ENCODE measurements at places on chromosomes 12 and 14. TPM values are rescaled to one million over a fixed set of nuclear protein-coding genes. Genes with fewer than 3 reads are reported as not detected.

Gene INSM2
- 0.17 TPM for total RNA-seq

Gene AKAP5
- 3.0 TPM for total RNA-seq

Gene ETFBKMT
- 3.8 TPM for total RNA-seq

Gene CLEC4E
- total RNA-seq, result 0.28 TPM

Gene VRTN
- total RNA-seq, result not detected

Gene PTGER2
- 2.4 TPM for total RNA-seq

Gene CD163L1
- total RNA-seq, result 4.9 TPM

Gene FSCB
- 0.10 TPM for total RNA-seq

Gene MYO1A
- total RNA-seq, result 0.28 TPM

Gene LYZ
- total RNA-seq, result 9.1 TPM

Gene NPAS3
- total RNA-seq, result 44.2 TPM

Gene EEA1
- 31.9 TPM for total RNA-seq

Gene GPHN
- 115 TPM for total RNA-seq

Gene CACNA2D4
- total RNA-seq, result 1.8 TPM

Gene BMAL2
- 31.7 TPM for total RNA-seq

Gene C12orf60
- 3.7 TPM for total RNA-seq

Gene POP5
- 56.4 TPM for total RNA-seq

Gene LRP6
- total RNA-seq, result 54.2 TPM

Gene AICDA
- 0.11 TPM for total RNA-seq

Gene CLEC7A
- total RNA-seq, result 4.7 TPM

Gene CORO1C
- total RNA-seq, result 133 TPM
